Fibroblast of skin of back (primary cell): ENCODE measurements at places on chromosomes 6 and 20.
A peak's percentile ranks its signal among the peaks of the same experiment; 100 is the strongest.

DNA sequence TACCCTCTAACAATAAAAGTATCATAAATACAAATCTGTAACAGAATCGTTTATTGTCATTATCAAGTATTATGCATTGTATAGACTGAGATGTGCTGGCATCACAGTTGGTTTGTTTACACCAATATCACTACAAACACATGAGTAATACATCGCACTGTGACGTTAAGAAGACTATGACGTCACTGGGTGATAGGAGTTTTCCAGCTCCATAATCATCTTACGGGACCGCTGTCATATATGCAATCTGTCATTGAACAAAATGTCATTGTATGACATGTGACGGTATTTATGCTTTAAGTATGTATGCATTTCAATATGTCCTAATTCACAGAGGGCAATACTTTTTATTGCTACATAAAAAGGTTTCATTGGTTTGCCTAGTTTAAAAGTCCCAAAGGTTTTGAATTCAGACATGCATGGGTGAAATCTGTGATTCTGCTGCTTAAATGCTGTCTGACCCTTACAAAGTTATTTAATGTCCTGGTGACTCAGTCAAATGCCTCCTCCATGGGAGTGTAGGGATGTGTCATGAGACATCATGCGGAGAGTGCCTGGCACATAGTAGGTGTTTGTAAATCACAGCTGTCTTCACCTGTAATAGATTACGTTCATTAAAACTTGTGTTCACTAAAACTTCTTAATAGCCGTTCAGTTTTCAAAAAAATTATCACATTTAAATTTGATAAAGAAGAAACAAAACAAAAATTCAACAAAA is 160.7 kb upstream of the PDE10A start:
- DNase-seq: no peak

DNA sequence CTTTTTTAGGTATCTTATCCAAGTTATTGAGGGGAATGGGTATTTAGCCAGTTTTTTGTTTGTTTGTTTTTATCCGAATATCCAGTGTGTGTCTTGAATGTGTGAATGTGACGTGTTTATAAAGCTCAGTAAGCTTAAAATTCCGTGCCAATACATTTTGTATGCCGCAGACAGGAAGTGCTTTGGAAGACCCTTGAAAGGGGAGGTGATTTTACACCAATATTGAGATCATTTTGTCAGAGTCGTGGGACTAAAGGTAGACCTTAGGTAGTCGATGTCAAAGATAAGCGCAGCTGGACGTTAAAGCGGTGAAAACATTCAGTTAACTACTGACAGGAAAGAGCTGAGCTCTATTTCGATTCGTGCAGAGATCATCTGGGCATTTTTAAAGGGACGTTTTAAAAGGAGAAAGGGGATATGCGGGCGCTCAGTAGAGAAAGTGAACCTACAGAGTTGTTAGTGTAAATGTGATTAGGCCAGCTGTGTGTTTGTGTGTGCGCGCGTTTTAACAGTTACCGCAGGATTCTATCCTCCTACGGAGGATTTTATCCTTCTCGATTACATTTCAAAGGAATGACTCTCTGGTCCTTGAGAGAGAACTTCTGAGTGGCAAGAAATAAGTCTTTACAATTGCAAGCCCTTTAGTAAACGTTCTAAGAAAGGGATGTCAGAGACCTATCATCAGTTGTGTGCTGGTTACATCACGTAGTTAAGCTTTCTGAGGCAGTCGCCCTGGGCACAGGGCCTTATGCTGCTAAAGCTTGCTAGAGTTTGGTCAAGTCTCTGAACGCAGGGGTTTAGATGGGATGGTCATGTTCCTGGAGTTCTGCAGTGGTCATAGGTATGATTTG is 625 bp upstream of the ECHDC1 start:
- DNase-seq: peak; percentile 46

DNA sequence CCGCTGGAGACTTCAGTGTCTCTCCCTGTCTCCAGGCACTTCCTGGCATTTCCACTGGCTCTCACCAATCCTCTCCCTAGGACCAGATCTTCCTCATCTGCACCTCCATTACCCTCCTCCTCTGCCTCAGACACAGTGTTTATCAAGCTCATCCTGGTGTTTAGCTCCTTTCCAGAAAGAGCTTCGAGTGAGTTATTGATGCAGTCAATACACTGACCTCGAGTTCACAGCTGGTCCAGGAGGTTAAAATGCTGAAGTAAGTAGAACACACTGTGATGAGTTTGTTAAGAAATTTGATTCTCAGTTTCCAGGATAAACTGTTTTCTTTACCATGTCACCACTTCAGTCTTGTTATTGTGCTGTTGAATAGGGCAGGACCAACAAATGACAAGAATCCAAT is 42.1 kb upstream of the ARMC2 start:
- DNase-seq: no peak

DNA sequence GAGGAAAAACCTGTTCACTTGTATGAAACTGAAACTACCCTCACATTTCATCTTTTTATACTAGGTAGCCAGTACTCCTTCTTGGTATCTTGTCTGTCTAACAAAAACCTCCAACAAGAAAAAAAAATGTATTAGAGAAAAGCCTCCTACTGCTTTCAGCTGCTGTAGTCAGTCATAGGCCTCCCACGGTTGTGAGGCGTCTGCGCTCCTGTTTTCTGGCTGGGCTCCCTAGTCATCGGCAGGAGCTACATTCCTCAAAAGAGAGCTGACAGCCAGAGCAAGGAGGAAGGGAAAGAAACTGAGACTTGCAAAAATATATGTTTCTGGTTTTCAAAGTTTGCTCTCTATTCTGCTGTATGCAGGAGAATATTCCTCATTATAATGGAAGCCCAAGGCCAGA is 517.0 kb downstream of the LMBRD1 start:
- peak; percentile 5 for DNase-seq

DNA sequence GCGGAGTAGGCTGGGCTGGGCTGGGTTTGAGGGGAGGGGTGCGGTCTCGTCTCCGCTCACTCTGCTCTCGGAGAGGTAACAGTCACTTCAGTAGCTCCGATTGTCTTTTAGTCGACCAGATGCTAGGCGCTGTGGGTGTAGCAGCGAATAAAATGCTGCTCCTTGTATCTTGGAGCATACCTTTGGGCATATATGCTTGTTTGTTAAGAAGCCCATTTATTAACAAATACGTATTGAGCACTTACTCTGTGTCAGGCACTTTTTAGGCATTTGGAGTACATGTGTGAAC is 545 bp downstream of the ACTR5 start:
- DNase-seq: no peak

DNA sequence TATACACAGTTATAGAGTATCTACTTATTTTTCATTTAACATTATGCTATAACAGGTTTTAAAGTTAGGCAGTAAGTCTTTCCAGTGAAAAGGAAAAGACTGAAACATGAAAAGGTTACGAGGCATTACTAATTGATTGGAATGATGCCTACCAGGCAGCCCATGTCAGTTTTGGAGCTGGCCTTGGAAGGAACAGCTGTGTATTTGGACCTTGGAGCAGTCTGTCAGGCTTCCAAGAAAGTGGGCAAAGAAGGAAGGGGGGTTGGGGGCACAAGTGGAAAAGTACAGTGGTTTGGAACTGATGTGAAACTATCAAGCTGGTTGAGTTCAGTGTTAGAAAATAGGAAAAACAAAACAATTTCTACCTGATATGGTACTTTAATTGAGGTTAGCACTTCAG is 41.7 kb downstream of the SLC16A10 start:
- DNase-seq: no peak

DNA sequence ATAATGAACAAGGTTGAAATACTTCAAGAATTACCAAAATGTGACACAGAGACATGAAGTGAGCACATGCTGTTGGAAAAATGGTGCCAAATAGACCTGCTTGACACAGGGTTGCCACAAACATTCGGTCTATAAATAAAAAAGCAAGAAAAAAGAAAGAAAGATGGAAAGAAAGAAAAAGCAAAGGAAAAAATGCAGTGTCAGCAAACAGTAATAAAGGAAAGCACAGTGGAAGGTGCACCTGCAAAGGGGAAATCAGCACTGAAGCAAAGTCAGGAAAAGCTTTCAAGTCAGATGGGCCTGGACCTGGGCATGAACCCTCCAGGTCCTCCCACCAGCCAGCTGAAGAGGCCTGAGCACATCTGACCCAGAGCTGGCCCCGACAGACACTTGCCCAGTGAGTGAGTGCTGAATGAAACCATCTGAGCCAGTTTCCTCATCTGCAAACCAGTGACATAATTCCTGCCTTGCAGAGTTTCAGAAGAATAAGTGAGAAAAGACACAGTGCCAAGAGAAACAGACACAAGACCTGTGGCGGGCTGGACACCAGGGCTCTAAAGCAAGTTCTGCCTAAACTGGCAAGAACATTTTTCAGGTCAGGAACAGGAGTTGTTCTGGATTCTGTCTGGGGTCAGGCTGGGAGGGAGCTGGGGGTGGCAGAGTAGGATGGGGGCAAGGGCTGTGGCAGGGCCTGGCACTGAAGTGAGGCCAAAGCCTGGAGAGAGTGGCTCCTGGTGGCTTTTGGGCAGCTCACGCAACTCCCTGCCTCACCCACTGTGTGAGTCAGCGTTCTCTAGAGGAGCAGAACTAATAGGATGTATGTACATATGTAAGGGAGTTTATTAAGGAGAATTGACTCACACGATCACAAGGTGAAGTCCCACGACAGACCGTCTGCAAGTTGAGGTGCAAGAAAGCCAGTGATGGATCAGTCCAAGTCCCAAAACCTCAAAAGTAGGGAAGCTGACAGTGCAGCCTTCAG is 23.9 kb upstream of the MICB start:
- peak; percentile 41 for DNase-seq

DNA sequence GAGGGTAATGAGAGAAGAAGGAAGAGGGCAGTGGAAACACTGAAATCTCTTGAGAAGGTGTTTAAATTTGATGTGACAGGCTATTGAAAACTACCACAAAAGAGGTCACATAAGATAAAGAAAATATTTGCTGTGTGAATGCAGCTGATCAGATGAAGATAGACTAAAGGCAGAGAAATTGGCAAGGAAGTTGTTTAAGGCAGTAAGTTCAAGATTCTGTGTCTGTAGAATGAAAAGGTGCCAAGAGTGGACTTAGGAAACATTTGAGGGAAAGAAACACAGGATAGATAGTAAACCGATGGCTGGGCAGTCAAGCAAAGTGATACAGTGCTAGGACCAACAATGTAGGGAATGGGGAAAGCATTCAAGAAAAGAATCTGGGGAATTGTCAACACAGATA is 332.3 kb upstream of the MARCKS start:
- peak; percentile 29 for DNase-seq

DNA sequence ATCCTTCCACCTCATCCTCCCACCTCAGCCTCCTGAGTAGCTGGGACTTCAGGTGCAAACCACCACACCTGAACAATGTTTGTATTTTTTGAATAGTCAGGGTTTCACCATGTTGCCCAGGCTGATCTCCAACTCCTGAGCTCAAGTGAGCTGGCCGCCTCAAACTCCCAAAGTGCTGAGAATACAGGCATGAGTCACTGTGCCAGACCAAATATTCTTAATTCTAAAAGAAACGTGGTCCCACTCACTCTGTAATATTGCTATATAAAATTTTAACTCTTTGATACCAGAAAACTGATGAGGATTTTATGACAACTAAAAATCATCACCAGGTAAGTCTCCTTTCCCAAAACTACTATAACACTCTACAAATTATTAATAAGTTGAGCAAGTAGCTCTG is 716.8 kb upstream of the GJE1 start:
- peak; percentile 17 for DNase-seq

GRCh38 chr6:123990376-123990775 is 186.7 kb downstream of the NKAIN2 start:
- no peak for DNase-seq

DNA sequence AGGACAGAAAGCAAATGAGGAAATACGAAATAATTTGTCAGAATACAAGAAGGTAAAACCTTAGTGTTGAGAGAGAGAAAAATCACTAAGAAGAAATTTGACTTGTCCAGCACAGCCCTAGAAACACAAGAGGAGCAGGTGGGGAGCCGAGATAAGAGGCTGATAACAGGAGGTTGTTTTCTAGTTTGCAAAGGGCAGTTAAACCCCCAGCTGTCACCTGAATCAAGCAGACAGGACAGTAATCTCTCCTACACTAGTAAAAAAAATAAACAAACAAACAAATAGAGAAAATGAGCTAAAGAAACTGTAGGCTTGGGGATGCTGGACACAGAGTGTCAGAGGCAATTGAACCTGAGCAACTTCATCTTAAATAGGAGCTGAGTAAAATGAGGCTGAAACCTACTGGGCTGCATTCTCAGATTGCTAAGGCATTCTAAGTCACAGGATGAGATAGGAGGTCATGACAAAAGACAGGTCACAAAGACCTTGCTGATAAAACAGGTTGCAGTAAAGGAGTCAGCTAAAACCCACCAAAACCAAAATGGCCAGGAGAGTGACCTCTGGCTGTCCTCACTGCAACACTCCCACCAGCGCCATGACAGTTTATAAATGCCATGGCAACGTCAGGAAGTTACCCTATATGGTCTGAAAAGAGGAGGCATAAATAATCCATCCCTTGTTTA is 40.4 kb downstream of the FAM184A start:
- DNase-seq: no peak

GRCh38 chr20:54208548-54209176 is 775 bp downstream of the PFDN4 start:
- peak; percentile 61 for DNase-seq
